Thymus (tissue), 14 donors: ENCODE measurements at places on chromosomes 1 and 21. TPM values are rescaled to one million over a fixed set of nuclear protein-coding genes. Genes with fewer than 3 reads are reported as not detected.

The HPCAL4 gene
- 0.34 TPM for polyA plus RNA-seq

The CHRNB2 gene
- polyA plus RNA-seq, result 0.21 TPM

The UTS2 gene
- polyA plus RNA-seq, result 6.6 TPM

The CATSPERE gene
- 1.3 TPM for polyA plus RNA-seq

The LRRN2 gene
- 3.0 TPM for polyA plus RNA-seq

The ATP6V1G3 gene
- 0.18 TPM for polyA plus RNA-seq

The ITLN1 gene
- 8.7 TPM for polyA plus RNA-seq

The RPTN gene
- 3.2 TPM for polyA plus RNA-seq

The RGS1 gene
- 329 TPM for polyA plus RNA-seq

- no peak overlapping the region for H3K4me3 ChIP-seq
- H3K4me1 ChIP-seq, result peaks cover 25% of the 10 kb centered on the region
- H3K27me3 ChIP-seq, result peaks cover 22% of the 10 kb centered on the region
These were observed 38.5 kb downstream of the PTPRF start for GRCh38 chr1:43569175-43569574.

DNA sequence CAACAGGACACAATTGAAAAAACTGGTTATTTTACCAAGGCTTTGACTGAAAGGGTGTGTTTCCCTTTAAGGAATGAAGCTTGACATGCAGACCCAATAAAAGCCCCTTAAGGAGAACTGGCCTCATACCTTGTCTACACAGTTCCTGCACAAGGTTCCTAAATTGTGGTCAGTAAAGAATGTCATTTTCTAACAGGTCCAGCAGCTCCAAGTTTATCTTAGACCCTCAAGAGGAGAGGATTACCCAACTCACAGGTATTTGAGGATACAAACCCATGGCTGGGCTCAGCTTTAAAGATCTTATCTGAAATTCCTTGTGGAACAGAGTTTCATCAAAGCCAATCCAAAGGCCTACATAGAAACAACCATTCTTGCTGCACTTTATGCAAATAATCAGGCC, 31.4 kb upstream of the CBR3 start:
- no peak overlapping the region for H3K27ac ChIP-seq
- H3K36me3 ChIP-seq, result no peaks in the 10 kb centered on the region
- DNase-seq, result no peak

DNA sequence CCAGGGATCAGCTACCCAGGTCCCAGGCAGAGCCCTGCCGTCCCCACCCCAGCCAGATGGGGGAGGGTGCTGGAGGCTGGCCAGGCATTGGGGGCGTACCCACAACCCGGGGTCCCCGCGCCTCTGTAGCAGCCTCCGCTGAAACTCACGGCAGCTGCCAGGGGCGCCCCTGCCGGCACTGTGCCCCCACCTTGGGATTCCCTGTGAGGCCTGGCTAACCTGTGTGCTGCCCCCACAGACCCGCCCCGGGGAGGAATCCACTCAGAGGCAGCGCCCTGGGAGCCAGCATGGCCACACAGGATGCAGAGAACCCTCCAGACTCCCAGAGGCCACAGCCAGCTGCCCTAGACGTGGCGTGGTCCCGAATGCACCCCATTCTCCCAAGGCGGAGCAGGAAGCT, 3.8 kb downstream of the DVL1 start:
- no peak for DNase-seq
- H3K27me3 ChIP-seq, result peaks cover 12% of the 10 kb centered on the region
- no peak overlapping the region for H3K27ac ChIP-seq
- no peak overlapping the region for H3K4me3 ChIP-seq
- H3K4me1 ChIP-seq, result no peaks in the 10 kb centered on the region
- peaks cover 12% of the 10 kb centered on the region for H3K36me3 ChIP-seq

DNA sequence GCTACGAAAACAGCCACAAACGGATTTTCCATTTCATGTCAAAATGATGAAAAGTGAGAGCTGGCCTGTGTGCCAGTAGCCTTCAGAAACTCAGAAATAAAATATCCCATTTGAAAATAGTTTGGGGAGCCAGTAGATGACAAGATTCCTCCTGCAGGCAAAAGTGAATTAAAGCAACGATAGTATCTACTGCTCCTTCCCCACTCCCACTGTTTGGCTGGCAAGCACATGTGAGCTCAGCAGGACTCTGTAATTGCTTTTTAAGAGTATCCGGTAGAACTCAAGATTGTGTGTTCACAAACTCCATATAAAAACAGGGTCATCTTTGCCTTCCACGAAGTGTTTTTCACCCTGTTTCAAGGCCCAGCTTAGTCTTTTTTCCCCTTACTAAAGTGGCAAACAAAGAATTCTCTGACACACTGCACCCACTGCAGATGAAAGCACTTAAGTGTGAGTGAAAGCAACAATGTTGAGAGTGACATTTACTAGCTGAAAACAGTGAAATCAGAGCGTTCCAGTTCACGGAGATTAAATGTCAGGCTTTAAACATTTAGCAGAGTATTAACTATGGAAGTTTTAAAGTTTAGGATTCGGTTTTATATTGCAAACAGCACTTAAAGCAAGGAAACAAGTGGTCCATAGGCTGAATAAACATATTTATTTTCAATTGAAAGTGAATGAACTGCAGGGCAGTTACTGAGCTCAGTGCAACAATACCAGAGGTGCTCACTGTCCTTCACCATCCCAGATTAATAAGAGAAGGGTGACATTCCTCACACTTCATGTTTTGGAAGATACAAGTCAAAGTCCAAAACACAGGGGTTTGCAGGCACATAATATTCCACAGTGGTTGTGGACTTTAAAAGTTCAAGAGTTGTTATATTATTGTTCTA, 70.0 kb downstream of the ALG14 start:
- H3K27me3 ChIP-seq, result no peaks in the 10 kb centered on the region
- no peak for DNase-seq

GRCh38 chr21:42302794-42303193, 12.4 kb downstream of the TFF3 start:
- H3K4me3 ChIP-seq, result no peak overlapping the region
- no peaks in the 10 kb centered on the region for H3K27me3 ChIP-seq
- peaks cover 67% of the 10 kb centered on the region for H3K4me1 ChIP-seq
- no peaks in the 10 kb centered on the region for H3K36me3 ChIP-seq
- DNase-seq, result no peak

DNA sequence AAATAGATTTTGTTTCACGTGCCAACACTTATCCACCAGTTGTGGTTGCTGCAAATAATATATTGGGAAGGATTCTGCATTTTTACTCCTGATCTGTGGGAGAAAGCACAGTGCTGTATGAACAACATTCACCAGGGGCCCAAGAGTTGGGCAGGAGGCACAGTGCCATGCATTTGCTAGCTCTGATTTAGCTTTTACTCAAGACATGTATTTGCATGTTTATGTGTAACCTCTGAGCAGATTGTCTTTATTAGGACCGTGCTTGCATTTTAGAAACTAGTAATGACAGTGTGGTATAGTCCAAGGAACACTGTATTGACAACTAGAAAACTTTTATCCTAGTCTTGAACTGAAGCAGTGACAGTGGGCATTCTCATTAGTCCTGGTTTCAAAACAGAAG, 133.9 kb upstream of the B3GALT2 start:
- DNase-seq, result no peak
- no peaks in the 10 kb centered on the region for H3K4me1 ChIP-seq
- H3K27ac ChIP-seq, result no peak overlapping the region
- no peaks in the 10 kb centered on the region for H3K36me3 ChIP-seq
- H3K4me3 ChIP-seq, result no peak overlapping the region
- no peaks in the 10 kb centered on the region for H3K27me3 ChIP-seq

DNA sequence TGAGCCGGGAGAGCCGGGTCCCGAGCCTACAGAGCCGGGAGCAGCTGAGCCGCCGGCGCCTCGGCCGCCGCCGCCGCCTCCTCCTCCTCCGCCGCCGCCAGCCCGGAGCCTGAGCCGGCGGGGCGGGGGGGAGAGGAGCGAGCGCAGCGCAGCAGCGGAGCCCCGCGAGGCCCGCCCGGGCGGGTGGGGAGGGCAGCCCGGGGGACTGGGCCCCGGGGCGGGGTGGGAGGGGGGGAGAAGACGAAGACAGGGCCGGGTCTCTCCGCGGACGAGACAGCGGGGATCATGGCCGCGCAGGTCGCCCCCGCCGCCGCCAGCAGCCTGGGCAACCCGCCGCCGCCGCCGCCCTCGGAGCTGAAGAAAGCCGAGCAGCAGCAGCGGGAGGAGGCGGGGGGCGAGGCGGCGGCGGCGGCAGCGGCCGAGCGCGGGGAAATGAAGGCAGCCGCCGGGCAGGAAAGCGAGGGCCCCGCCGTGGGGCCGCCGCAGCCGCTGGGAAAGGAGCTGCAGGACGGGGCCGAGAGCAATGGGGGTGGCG, 371 bp downstream of the ARID1A start:
- DNase-seq, result no peak
- H3K27ac ChIP-seq, result peak overlapping the region; percentile 98
- peak overlapping the region; percentile 89 for H3K4me3 ChIP-seq
- H3K36me3 ChIP-seq, result peaks cover 11% of the 10 kb centered on the region
- H3K4me1 ChIP-seq, result peaks cover 48% of the 10 kb centered on the region

DNA sequence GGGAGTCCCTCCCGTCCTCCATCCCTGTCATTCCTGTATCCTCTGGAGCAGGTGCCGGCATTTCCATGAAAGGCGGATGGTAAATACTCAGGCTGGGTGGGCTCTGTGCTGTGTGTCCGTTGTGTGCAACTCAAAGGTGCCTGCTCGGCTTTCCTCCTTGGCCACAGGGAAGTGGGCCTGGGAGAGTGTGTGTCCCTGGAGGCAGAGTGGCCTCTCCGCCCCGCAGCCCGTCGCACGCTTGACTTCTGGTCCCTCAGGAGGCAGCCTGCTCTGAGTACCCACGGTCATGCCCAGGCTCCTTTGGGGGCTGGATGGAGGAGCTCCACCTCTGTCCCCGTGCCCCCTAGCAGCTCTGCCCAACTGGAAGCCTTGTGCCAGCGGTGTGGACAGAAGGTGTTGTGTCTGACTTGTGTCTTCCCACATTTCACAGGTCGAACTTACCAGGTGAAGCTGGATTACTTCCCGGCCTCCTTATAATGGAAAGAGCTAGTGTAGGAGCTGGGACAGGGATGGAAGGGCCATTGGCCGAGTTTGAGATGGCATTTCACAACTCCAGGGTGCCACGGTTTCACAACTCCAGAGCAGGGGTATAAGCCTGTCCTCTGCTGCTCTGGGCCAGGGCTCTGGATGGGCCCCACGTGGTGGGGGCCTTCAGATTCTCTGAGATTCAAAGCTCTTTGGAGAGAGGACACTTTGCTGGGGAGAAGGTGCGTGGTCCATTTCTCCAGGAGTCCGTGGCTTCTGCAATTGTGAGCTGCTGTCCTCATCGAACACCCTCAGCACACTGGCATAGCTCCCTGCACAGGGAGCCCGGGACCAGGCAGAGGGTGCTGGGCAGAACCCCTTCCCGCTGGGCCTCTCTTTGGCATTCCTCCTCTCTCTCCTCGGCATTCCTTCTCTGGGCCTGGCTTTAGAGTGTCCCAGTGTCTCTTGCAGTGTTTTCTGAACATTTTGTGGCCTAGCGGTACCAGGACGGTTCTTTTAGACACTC, 152.7 kb upstream of the COL6A1 start:
- no peaks in the 10 kb centered on the region for H3K27me3 ChIP-seq
- no peak for DNase-seq
- H3K27ac ChIP-seq, result no peak overlapping the region
- peaks cover 18% of the 10 kb centered on the region for H3K4me1 ChIP-seq
- peaks cover 11% of the 10 kb centered on the region for H3K36me3 ChIP-seq

GRCh38 chr1:168466092-168466713, 77.6 kb downstream of the XCL2 start:
- no peaks in the 10 kb centered on the region for H3K36me3 ChIP-seq
- peaks cover 16% of the 10 kb centered on the region for H3K4me1 ChIP-seq
- no peak for DNase-seq
- no peaks in the 10 kb centered on the region for H3K27me3 ChIP-seq
- H3K27ac ChIP-seq, result peak overlapping the region; percentile 76

GRCh38 chr1:27413004-27413403, 20.6 kb downstream of the GPR3 start:
- DNase-seq, result no peak
- no peaks in the 10 kb centered on the region for H3K27me3 ChIP-seq
- H3K4me1 ChIP-seq, result no peaks in the 10 kb centered on the region
- no peak overlapping the region for H3K27ac ChIP-seq

GRCh38 chr1:79551321-79551720, 544.8 kb upstream of the ADGRL4 start:
- H3K4me3 ChIP-seq, result no peak overlapping the region
- DNase-seq, result no peak
- no peaks in the 10 kb centered on the region for H3K4me1 ChIP-seq

DNA sequence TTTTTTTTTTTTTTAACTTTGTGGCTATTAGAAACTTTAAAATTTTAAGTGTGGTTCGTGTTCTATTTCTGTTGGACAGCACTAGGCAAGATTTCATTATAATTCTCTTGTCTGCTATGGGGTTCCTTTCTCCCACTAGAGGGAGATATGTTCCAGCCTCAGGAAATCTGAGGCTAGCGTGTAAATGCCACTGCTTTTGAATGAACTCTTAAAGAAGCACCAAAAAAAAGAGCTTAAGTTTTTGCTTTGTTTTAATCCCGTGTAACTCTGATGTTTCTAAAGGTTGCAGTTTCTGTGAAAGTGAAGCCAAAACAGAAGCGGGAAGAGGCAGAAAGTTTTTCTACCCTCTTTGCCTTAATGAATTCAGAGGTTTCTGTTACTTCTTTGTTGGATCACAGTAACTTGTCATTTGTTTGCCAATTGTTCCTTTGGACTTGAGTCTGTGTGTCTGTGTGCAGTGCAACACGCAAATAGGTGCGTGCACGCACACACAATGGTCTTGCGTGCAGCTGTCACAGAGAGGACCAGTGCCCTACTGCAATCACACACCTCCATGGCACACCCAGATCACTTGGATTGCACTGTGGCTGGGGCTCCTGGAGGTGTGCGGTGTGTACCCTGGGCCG, 32.3 kb downstream of the HHAT start:
- H3K4me1 ChIP-seq, result no peaks in the 10 kb centered on the region
- peak; percentile 36 for DNase-seq
- no peaks in the 10 kb centered on the region for H3K27me3 ChIP-seq
- H3K27ac ChIP-seq, result no peak overlapping the region

DNA sequence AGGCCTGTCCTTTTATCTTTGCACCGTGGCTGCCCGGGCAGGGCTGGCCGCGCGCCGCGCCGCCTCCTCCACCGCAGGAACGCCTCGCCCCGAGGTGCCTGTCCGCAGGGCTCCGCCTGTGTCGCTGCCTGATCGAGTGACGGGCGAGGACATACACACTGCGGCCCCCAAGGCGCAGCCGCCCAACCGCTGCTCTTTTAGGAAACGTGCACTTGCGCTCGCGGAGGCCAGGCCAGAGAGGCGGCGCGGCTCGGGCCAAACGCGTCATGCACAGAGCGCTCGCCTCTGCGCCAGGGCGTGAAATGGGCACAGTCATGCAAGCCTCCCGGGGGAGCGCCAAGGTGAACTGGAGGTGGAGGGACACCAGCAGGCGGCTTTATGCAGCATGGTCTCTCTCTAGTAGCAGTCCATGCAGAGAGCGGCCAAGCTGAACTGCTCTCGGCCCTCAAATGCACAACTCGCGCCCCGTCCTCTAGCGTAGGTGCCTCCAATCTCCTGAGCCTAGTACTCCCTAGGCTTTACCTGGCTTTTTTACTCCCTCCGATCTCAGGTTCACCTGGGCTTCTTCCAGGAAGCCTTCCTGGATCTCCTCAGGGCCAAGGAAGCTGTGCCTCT, 12.9 kb downstream of the TRABD2B start:
- H3K36me3 ChIP-seq, result no peaks in the 10 kb centered on the region
- no peak overlapping the region for H3K27ac ChIP-seq
- H3K4me3 ChIP-seq, result no peak overlapping the region
- no peak for DNase-seq
- H3K27me3 ChIP-seq, result peaks cover 8% of the 10 kb centered on the region
- H3K4me1 ChIP-seq, result peaks cover 8% of the 10 kb centered on the region

- H3K27me3 ChIP-seq, result no peaks in the 10 kb centered on the region
- H3K36me3 ChIP-seq, result no peaks in the 10 kb centered on the region
- no peak overlapping the region for H3K4me3 ChIP-seq
- no peaks in the 10 kb centered on the region for H3K4me1 ChIP-seq
These were observed 62.4 kb upstream of the LRP8 start for GRCh38 chr1:53390261-53390660.

- H3K4me1 ChIP-seq, result no peaks in the 10 kb centered on the region
- no peaks in the 10 kb centered on the region for H3K36me3 ChIP-seq
- DNase-seq, result no peak
- H3K4me3 ChIP-seq, result no peak overlapping the region
These were observed 106.3 kb upstream of the LYPLAL1 start for GRCh38 chr1:219067350-219067712.
